NCI-H2081 treated with DMSO at 0.1 percent for 48 hours (cell line): ENCODE measurements at places on chromosomes 12 and 14.

GRCh38 chr12:39354955-39355354 lies 88.0 kb downstream of the KIF21A start:
- DNase-seq = no peak

GRCh38 chr14:25861406-25861805 lies 736.4 kb downstream of the NOVA1 start:
- DNase-seq = no peak

DNA sequence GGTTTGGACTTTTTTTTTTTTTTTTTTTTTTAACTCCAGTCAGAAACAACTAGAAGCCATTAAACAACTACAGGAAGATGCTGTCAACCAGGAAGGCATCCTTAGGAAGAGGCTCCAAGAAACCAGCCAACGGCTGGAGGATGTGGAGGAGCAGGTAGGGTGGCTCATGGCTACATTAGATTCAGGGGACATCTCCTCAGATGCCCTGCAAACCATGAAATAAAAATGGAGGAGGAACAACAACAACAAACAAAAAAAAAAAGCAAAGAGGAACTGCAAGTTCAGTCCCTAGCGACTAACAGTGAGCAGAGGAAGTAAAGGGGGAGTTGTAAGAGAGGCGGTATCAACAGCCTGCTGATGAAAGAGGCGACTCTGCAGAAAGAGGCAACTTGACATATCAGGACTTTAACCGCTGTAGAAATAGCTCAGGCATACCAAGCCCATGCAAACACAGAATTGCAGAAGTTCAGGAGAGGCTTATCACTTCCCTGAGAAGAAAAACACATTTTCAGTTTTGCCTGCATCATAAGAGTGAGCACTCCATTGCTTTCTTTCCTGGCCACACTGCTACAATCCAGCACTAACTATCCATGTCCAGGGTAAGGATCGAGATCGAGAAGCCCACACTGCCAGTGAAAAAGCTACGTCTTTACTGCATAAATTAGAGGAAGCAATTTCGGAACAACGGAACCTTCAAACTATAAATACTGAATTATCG lies 103.5 kb upstream of the BCAT1 start:
- DNase-seq = no peak

DNA sequence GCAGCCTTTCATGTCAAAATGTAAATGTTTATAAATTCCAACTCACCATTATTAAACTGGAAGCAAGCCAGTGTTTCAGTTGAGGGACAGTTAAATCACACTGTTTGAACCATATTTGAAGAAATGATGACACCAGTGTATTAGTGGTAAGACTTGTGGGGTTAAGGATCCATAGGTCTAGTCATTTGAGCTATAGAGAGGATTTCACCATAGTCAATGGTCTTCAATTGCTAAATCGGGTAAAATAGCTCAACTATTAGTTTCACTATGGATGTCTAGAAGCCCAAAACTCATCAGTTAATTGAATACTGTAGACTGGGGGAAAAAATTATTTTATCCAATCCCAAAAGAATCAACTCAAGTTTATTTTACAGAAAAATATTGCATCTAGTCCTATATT lies 659.1 kb downstream of the NRXN3 start:
- no peak for DNase-seq

DNA sequence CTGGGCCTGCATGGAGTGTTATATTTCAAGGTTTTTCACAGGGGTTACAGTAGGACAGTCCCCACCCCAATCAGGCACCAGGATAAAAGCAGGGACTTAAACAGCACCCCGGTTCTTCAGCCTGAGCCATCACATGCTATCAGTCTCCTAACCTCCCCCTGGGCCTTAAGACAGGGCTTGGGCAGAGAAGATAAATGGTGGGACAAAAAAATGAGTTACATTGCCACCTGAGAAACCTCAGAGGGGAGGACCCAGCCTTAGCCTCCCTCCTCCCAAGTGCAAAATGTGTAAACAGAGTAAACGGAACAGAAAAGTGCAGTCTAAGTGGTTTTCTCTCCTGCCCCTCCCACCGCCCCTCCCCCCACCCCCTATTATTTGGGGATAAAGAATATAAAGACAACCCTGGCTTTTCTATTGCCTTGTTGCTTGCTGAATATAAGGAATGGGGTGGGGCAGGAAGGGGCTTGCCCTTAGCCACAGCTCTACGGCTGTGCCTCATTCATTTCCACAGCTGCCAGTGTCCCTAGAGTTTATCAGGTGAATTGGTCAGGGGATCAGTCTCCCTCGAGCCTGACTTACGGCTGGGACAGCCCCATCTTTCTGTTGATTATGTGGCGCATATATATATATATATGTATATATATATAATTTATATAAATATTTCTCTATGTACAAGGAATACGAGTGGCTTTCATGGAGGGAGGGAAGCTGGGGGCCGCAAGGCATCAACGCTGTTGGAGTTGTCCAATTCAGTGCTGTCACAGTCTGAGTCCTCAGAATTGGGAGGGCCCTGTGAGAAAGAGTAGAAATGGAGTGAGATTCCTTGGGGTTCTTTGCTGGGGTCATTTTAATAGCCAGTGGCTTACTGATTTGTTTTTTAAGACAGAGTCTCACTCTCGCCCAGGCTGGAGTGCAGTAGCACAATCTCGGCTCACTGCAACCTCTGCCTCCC lies 18.5 kb downstream of the MAP3K12 start:
- no peak for DNase-seq
